ENCODE measurements at places on chromosomes 16 and 17.

DNA sequence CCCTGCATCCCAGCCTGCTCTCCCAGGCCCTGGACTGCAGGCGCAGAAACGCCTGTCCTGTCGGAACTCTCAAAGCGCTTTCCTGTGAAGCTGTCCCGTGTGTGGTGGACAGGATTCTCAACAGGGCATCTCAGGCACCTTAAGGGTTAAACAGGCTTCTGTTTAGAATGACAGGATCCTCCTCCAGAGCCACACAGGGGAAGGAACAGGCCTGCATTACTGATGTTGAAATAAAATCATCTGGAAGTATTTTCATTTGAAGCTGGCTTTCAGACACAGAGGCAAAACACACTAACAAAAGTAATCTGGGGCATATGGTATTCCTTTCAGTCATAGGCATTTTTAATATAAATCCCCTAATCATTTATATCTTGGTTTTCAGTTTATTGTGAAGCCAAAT, 7.4 kb downstream of the HS3ST3A1 start:
- no peak for DNase-seq

- DNase-seq, result no peak
Observed at GRCh38 chr16:51326131-51326856, 175.2 kb upstream of the SALL1 start.

DNA sequence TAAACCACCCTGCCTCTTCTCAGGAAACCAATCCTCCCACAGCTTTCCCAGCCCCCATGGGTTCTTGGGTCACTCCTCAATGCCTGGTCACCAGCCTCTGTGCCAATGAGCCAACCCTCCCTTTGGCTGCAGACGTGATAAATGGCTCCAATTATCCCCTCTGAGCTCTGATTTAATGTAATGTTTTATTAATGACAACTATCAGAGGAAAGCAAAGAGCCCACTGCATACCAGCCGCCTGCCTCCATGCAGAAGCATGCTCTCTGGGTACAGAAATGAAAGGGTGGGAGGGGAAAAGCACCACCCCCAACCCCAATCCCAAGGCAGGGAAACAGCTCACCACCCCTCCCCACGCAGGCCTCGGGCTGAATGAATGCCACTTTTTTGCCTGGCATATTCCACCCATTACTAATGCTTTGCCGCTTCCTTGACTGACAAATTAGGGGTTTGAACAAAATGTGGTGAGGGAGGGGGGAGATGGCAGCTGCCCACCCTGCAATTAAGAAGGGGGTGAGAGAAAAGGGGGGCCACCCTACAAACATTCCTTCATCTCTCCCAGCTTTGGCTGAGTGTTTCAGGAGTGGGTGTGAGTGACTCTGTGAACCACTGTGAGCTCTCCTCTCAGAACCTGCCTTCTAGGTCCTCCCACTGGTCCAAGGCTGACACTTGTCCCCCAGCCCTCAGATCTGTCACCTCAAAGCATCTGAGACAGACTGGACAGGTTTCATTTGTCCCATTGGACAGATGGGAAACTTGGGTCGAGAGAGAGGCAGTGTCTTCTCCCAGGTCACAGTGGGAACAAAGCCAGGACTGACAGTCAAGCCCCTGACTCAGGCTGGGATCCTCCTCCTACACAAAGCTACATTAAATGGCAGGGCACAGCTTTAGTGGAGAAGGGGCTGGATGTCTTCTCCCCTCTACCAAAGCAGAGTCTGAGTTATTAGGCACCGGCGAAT, 161.5 kb downstream of the TMEM132E start:
- no peak for DNase-seq

DNA sequence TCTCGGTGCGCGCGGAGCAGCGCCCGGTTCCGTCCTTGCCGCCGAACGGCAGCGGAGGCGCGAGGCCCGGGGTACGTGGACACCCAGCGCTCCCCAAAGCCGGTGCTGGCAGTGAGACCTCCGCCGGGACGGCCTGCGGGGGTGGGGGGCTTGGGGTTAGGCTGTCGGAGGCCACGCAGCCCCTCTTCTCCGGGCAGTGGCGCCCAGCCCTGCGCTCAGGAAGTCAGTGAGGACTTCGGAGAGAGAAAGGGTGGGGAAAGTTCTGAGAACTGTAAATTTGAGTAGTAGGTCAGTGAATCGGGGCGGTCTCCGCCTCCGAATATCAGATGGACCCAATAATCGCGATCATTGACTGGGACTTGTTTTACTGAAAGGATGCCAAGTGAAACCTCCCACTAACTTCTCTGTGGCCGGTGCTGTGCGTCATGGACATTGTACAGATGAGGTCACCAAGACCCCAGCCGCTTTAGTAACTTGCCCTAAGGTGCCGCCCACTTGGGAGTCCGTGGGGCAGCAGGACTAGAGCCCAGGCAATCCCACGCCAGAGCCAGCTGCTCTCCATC, 468 bp downstream of the IL4R start:
- DNase-seq, result peak; percentile 32

DNA sequence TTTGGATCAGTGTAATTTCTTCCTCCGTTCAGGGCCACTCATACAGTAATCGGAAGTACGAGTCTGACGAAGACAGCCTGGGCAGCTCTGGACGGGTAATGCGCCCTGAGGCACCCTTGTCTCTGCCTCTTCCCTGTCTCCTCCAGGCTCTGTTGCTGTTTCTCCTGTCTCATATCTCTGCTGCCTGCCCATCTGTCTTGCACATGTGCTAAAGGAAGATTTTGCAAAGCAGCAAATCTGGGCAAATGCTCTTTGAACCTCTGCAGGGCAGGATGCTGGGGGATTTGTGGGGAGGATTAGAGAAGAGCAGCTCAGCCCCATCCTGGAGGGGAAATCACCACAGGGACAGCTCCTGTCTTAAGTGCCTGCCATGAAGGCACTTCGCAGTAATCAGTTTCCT, 32.4 kb upstream of the POLR3E start:
- DNase-seq, result no peak

- DNase-seq, result peak; percentile 54
Observed at GRCh38 chr16:2919511-2920255, 8.0 kb downstream of the FLYWCH1 start.

DNA sequence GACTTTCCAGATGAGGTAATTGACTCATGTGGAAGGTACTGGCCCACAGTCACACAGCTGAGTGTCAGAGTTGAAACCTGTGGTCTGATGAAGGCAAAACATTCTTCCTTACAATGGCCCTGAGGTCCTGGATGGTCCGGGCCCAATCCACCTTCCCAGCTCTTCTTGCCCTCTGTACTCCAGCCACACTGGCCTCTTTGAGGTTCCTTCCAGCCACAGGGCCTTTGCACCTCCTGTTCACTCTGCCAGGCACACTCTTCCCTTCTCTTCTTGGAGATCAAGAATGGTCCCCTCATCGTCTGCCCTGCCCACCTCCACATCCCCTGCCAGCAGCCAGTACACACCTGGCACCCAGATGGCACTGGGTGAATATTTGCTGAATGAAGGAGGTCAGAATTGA, 6.5 kb upstream of the PEMT start:
- DNase-seq, result no peak

Measured in T-helper 9 cell (primary cell).